Hippocampal formation (tissue), 2 donors: ENCODE measurements at places on chromosomes 1 and 21.

DNA sequence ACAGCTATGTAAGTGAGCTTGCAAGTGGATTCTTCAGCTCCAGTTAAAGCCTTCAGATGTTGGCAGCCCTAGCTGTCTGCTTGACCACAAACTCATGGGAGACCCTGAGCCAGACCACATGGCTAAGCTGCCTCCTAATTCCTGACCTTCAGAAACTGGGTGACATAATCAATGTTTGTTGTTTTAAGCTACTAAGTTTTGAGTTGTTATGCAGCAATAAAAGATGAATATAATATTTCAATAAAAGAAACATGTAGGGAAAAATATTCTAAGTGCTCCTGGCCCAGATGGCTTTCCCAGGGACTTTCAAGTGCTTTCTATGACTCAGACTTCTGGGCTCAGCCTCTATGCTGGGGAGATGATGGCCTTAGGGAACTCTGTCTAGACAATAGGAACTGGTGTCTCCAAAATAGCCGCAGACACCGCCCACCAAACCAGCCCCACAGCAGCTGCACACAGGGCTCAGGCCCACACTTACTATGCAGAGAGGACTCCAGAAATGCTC lies 20.3 kb upstream of the AZIN2 start:
- DNase-seq: peak; percentile 69

DNA sequence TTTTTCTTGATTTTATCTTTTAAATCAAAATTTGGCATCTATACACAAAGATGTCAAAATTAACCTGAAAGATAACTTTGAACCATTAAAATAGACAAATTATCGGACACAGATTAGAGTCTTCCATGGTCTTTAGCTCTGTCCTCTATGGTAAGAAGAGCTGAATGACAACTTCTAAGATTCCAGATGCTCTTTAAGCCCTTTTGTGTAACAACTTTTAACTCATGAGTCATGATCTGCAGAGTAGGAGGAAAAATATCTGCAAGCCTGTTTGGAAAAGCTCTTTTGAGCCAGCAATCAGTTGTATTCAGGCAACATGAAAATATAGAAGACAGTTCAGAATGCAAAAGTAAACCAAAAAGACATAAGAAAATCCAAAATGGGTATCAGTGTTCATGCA lies 37.8 kb downstream of the TTC13 start:
- peak; percentile 7 for DNase-seq

DNA sequence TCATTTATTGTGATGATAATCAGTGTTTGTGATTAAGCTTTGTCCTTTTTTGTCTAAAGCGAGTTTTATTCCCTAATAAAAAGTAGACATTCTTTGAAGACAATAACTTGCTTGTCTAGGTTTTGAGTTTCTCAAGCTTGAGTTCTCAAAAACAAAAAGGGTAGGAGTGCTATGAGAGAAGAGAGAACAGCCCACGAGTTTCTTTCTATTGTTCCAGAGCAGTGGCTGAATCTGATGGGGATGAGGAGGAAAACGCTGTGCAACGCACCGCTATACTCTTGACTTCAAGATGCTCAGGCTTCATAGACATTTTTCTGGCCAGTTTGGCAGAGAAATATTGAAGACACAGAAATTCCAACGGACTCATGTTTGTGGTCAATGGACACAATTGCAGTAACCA lies 669.8 kb upstream of the B3GALT2 start:
- no peak for DNase-seq

DNA sequence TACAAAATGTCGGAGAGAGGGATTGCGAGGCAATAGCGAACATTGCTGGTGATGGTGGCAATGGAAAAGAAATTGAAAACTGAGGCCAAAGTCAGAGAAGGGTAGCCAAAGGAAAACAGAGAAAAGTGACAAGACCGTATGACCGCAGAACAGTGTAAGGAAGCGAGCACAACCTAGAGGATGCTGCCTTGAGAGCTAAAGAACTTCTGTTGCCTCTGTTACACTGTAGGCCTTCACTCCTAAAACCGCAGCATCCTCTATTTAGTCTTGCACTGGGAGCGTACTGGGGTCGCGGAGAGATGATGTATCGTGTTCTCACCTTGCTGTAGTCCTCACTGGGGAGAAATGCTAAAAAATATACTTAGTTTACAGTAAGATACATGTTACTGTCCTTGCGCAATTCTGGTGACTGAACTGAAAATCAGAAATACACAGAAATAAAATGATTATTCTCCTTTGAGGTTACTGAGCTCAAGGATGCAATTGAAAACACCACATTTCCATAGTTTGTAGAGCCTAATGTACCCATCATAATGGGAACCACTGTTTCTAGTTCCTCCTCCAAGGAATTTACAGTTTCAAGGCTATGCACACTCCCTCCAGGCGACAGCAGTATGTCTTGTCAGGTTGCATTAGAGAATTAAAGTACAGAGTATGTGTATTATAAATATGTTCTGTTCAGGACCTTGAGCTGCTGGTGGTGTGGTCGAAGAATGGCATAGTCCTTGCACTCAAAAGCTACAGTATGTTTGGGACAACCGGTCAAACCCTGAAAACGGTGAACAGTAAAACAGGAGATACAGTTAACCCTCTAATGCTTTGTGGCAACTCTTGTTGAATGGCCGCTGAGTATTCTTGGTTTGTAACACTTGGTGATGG lies 1.3 kb downstream of the NEK7 start:
- peak; percentile 65 for DNase-seq

DNA sequence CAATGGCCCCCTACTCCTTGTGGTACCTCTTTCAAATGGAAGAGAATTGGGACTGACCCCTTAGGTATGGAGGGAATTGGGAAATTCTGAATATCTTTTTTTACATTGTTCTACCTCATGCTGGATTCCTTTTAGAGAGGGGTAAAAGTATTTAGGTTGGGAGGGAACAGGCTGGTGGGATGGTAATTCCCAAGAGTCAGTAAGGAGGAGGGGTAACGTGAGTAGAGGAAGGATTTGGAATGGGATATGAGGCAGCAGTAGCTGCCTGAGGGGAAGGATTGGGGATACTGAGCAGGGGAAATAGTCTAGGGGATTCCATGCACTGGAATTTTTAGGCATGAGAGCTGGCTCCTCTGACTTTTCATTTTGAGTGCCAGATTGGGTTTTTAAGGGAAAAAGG lies 3.8 kb upstream of the AADACL3 start:
- no peak for DNase-seq

DNA sequence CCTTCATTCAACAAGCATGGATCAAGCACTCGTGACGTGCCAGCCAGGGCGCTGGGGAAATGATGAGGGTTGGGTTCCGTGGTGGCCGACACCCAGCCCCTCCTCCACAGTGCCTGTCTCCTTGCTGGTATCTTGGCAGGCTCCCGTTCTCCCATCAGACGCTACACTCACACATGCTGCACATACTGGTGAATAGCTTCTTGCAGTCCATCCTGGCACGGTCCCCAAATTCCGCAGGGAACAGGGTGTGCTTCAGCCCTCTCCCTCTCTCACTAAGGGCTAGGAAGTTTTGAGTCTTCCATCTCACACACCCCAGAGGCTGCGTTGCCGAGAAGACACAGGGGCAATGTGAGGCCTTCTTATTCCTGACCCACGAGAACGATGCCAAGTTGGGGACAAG lies 10.1 kb upstream of the MEF2D start:
- peak; percentile 74 for DNase-seq

GRCh38 chr1:89499320-89499719 lies 25.3 kb upstream of the LRRC8B start:
- no peak for DNase-seq

- DNase-seq: no peak
These were observed 64.6 kb upstream of the RALGPS2 start for GRCh38 chr1:178660461-178660860.

DNA sequence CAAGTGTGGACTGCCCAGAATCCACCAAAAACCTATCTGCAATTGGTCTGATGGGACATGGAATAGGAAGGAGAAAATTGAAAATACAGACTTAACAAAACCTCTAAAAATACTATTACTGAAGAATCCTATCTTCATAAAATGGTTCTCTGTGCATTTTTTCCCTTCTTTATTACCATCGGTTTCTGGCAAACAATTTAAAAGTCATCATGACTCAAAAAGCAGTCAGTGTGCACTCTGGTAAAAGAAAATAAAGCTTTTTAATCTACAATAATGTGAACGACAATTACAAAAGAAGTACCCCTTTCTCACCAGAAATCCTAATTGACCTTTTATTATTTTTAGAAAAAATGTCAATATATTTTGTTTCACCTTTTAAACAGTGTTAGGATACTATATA lies 186.3 kb downstream of the TPR start:
- DNase-seq: no peak

GRCh38 chr1:22454476-22455056 lies 2.9 kb downstream of the ZBTB40 start:
- no peak for DNase-seq

GRCh38 chr1:77388661-77389060 lies 106.8 kb downstream of the AK5 start:
- no peak for DNase-seq

- no peak for DNase-seq
These were observed 293.0 kb downstream of the MRPL39 start for GRCh38 chr21:25314247-25314646.

DNA sequence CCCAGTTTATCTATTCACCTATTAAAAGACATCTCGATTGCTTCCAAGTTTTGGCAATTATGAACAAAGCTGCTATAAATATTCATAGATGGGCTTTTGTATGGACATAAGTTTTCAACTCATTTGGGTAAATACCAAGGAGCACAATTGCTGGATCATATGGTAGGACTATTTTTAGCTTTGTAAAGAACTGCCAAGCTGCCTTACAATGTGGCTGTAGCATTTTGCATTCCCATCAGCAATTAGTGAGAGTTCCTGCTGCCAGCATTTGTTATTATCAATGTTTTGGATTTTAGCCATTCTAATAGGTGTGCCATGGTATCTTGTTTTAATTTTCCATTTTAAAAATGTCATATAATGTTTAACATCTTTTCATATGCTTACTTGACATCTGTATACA lies 475.6 kb upstream of the NCAM2 start:
- DNase-seq: no peak

DNA sequence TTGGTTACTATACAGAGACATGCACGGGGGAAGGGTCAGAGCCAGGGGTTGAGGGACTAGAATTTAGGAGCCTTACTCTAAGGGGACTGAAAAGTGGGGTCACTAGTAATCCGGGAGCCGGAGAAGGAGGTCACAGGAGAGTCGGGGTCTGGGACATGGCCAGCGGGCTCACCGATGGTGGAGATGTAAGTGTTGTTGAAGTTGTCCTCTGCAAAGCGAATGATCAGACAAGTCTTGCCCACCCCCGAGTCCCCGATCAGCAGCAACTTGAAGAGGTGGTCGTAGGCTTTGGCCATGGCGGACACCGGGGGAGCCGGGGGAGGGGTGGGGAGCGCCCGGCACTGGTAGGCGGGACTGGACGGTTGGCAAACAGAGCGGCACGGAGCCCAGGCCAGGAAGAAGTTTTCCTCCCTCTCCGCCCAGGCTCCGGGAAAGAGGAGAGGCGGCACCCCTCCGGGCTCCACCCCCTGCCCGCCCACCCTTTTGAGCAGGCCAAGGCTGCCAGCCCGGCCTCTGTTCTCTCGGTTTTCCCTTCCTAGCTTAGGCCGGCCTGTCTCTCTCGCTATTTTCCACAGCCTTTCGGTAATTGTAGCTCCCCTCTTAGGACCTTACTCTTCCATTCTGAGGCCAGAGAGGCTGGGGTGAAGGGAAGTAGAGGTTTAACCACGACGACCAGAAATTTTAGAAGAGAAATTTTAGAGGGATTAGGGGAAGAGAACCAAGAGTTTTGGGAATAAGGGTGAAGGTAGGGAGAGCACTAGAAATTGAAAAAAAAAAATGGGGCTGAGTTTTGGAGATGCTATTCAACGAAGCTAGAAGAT lies at the start of gene RAB13:
TSS of gene RAB13 (minus strand) at position 399 of the 821 bp plus-strand sequence. CDS start at position 296, 103 bp downstream.
- DNase-seq: peak; percentile 66

DNA sequence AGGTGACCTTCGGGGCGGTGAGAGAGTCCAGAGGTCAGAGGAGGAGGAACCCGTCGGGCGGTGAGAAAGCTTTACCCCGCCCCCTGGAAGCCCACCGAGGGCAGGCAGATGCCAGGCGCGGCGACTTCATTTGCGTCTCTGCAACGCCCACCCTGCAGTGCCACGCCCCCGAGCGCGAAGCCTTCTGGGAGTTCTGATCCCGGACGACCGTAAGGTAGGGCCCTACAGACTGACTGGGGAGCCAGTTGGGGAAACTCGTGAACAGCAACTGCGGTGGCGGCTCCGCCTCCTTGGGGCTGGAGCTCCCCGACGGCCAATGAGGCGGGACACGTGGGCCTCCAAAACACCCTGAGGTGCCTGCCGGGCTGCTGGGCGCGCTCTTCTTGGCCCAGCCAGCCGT lies 46.0 kb upstream of the EDARADD start:
- no peak for DNase-seq
